Progenitor cell of endocrine pancreas (in vitro differentiated cells): ENCODE measurements at places on chromosomes 13 and 19. TPM values are rescaled to one million over a fixed set of nuclear protein-coding genes. Genes with fewer than 3 reads are reported as not detected.
A peak's percentile ranks its signal among the peaks of the same experiment; 100 is the strongest.

DNA sequence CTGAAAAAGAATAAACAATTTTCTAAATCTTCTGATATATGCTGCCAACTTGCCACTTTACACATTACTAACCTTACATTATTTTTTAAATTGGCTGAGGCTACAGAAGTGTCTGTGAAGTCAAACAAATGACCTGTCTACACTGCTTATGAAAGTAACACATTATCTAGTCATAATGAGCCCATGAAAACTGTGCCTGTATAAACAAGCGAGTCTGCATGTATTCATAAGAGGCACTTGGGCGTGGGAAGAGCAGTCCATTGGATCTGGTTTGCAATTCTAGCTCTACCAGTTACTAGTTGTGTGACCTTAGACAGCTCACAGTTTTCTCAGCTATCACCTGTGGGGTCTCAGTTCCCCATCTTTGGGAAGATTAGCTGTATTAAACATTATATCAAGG, 3.1 kb downstream of the VPS36 start:
- DNase-seq: no peak
- no peak overlapping the region for H3K27ac ChIP-seq
- peaks cover 14% of the 10 kb centered on the region for H3K4me1 ChIP-seq
- no peaks in the 10 kb centered on the region for H3K27me3 ChIP-seq
- no peak overlapping the region for H3K4me3 ChIP-seq

- no peak overlapping the region for H3K27ac ChIP-seq
- H3K4me3 ChIP-seq: no peak overlapping the region
- peaks cover 5% of the 10 kb centered on the region for H3K36me3 ChIP-seq
- H3K4me1 ChIP-seq: no peaks in the 10 kb centered on the region
- DNase-seq: no peak
Measured at GRCh38 chr19:58170860-58171259, 12.0 kb upstream of the ZNF274 start.

DNA sequence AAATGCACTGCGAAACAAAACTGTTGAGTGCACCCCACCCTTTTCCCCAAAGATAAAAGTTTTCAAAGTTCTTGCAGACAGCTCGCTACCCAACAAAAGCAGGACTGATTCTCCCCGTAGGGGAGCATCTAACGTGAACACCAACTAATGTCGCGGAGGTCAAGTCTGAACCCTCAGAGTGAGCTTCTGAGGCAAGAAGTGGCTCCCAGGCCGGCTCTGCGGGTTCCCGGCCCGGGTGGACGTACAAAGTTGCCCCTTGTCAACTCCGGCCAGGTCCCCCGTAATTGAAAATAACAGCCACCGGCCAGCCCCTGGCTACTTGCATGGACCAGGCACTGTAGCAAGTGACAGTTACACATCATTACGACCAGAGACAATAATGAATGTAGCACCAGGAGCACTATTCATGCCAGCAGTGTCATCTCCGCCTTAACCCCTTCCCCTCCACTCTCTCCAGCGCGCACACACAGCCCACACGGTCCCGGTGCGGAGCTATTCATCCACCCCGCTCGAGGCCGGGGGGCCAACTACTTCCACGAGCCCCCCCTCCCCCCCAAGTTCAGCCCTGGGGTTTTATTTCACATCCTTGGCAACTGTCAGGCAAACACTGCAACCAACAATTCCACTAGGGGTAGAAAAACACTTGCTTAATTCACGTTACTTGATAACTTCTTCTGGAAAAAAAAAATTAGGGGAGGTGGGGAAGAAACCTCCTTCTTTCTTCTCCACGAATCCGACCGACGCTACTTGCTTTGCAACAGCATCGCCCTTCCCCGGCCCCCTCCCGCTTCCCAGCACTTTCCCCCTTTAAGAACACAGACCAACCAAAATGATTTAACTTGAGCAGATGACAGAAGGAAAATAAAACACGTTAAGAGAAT, 1.2 kb downstream of the KLF12 start:
- H3K4me1 ChIP-seq: peaks cover 19% of the 10 kb centered on the region
- H3K27me3 ChIP-seq: no peaks in the 10 kb centered on the region
- H3K27ac ChIP-seq: peak overlapping the region; percentile 96
- peak overlapping the region; percentile 91 for H3K4me3 ChIP-seq

DNA sequence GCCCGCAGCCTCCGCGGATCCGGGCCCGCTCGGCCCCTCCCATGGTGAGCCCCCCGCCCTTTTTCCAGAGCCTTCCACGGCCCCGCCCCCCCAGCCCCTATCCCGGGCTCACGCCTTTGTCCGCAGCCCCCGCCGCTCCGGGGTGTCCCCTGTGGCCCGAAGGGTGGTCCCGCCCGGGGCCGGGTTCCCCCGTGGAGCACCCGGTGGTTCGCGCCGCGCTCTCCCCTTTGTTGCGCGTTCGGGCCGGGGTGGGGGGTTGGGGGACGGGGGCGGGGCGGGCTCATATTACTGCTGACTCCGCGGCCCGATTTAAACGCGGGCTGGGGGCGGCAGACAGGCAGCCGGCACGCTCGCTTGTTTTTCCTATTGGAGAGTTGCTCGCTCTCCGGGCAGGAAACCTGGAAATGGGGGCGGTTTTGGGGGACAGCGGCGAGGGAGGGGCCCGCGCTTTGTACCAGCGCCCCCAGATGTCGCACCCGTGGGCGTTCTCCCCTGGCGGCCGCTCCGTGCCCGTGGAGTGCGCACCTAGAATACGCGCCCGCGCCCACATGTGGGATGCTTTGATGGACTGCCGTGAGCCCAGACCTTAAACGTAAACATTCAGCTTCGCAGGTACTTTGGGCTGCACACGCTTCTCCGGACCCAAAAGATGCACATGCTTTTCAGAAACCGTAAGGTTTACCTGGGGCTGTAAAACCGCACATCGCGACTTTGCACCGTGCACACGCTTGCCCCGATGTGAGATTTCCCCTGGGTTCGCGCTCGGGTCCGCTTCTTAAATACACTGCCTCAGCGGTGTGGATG, 699 bp downstream of the PTOV1 start:
- no peaks in the 10 kb centered on the region for H3K27me3 ChIP-seq
- peaks cover 20% of the 10 kb centered on the region for H3K4me1 ChIP-seq
- peak overlapping the region; percentile 84 for H3K4me3 ChIP-seq
- peak; percentile 43 for DNase-seq

DNA sequence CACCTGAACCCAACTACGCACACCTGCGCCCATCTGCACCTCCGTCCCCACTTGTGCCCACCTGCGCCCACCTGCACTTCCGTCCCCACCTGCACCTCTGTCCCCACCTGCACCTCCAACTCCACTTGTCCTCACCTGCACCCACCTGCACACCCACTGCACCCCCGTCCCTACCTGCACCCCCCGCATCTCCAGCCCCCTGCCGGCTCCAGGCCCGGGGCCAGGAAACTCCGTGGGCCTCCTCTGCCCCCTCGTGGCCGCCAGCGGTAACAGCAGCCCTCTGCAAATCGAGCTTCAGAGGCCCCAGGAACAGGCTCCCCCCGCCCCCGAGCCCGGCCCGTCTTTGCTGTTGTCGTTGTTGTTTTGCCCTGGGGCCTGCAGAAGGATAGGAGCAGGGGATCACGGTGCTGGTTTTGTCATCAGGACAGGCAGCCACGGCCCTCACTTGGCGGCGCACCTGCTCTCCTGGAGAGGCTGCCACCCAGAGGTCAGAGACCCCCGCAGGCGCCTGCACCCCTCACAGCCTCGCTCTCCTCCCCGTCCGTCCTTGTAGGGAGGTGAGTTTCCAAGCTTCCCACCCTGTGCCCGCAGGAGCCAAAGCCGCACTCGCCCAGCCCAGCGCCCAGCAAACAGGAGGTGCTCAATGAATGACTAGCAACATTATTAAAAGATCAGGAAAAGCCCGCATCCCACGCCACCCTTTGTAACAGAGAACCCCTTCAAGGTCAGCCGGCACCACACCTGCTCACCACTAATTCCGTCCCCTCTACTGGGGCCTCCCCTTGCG, 65.4 kb downstream of the GNG7 start:
- peaks cover 4% of the 10 kb centered on the region for H3K27me3 ChIP-seq
- H3K4me1 ChIP-seq: peaks cover 9% of the 10 kb centered on the region
- peak; percentile 70 for DNase-seq
- peak overlapping the region; percentile 31 for H3K4me3 ChIP-seq
- no peaks in the 10 kb centered on the region for H3K36me3 ChIP-seq

- H3K4me3 ChIP-seq: no peak overlapping the region
- no peak for DNase-seq
- H3K4me1 ChIP-seq: peaks cover 11% of the 10 kb centered on the region
- peaks cover 2% of the 10 kb centered on the region for H3K36me3 ChIP-seq
Measured at GRCh38 chr13:45773236-45773635, 71.1 kb downstream of the CBY2 start.

The STAP2 gene
- 35.6 and 41.0 TPM in 2 replicates for total RNA-seq

DNA sequence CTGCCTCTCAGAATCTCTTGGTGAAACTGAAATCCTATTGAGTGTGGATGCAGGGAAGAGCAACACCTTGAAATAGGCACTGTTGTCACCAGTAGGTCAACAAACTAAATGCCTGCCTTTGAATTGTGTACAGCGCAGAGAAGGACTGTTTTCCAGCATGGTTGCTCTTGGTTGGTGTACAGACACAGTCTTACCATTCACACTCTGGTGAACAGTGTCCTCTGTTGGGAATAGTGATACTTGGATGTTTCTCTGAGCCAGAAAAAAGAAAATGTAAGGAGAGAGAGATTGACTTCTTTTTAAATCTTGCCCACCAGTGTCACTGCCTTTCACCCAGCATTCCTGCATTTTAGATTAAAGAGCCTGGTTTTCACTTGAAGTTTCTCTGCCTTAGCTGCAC, 179.7 kb downstream of the STK24 start:
- no peak overlapping the region for H3K4me3 ChIP-seq
- peaks cover 27% of the 10 kb centered on the region for H3K4me1 ChIP-seq
- peaks cover 33% of the 10 kb centered on the region for H3K36me3 ChIP-seq
- H3K27me3 ChIP-seq: no peaks in the 10 kb centered on the region

The PSG3 gene
- total RNA-seq: not detected in 2 replicates

The ZNF69 gene
- 36.0 and 39.0 TPM in 2 replicates for total RNA-seq

GRCh38 chr19:1189419-1189818, 15.4 kb upstream of the SBNO2 start:
- H3K27ac ChIP-seq: peak overlapping the region; percentile 23
- no peak overlapping the region for H3K4me3 ChIP-seq

GRCh38 chr13:58480061-58480460, 848.5 kb downstream of the PCDH17 start:
- no peak overlapping the region for H3K27ac ChIP-seq
- peaks cover 7% of the 10 kb centered on the region for H3K4me1 ChIP-seq
- peaks cover 1% of the 10 kb centered on the region for H3K36me3 ChIP-seq
- H3K27me3 ChIP-seq: no peaks in the 10 kb centered on the region

- DNase-seq: peak; percentile 90
- H3K36me3 ChIP-seq: peaks cover 21% of the 10 kb centered on the region
- peak within 1 kb of the TSS; percentile 99 for H3K27ac ChIP-seq
- H3K27me3 ChIP-seq: peaks cover 31% of the 10 kb centered on the region
- H3K4me3 ChIP-seq: peak within 1 kb of the TSS; percentile 97
Measured at GRCh38 chr19:44051650-44052402, at the start of gene ZNF223. ZNF223 (plus strand) TSS chr19:44052036; CDS start chr19:44055177, 3,141 bp downstream.

The ZNF490 gene
- 12.7 and 15.1 TPM in 2 replicates for total RNA-seq

- H3K27me3 ChIP-seq: no peaks in the 10 kb centered on the region
- H3K36me3 ChIP-seq: peaks cover 1% of the 10 kb centered on the region
- H3K4me3 ChIP-seq: peak overlapping the region; percentile 87
- DNase-seq: no peak
Measured at GRCh38 chr19:51594774-51595109, 23.7 kb downstream of the ZNF175 start.

DNA sequence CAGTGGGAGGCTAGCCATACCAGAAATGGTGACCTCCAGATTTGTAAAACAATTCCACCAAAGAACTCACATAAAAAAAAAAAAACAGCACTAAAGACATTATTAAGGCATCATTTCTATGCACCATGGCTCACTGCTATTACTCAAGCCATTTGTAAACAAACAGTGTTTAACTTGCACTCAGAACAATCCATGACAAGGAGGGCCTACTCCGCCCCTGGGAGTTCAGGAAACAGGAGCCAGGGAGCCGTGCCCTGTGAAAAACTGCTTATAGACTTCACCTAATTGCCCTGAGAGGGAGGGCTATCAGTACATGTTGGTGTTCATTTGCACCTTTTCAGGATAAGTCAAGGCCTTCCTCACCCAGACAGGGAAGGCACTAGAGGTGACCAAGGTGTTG, 103.2 kb downstream of the ZNF429 start:
- H3K27me3 ChIP-seq: no peaks in the 10 kb centered on the region
- H3K4me3 ChIP-seq: no peak overlapping the region
- no peak for DNase-seq
- H3K27ac ChIP-seq: peak overlapping the region; percentile 37
- H3K36me3 ChIP-seq: no peaks in the 10 kb centered on the region

DNA sequence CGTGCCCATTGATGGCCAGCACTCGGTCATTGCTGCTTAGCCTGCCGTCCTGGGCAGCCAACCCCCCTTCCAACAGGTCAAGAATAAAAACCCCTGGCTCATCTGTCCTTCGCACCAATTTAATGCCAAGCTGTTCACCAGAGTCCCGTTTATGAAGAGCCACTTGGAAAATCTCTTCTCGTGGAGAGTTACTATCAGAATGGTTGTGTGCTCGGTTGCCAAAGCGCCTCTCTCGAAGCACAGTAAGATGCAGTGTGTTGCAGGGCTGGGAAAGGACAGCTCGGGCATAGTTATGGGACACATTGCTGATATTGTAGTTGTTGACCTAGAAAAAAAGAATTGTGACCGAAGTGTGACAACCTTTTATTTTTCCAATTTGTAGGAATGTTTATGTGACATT, 57.9 kb downstream of the LNX2 start:
- peaks cover 6% of the 10 kb centered on the region for H3K36me3 ChIP-seq
- no peaks in the 10 kb centered on the region for H3K4me1 ChIP-seq
- DNase-seq: no peak

DNA sequence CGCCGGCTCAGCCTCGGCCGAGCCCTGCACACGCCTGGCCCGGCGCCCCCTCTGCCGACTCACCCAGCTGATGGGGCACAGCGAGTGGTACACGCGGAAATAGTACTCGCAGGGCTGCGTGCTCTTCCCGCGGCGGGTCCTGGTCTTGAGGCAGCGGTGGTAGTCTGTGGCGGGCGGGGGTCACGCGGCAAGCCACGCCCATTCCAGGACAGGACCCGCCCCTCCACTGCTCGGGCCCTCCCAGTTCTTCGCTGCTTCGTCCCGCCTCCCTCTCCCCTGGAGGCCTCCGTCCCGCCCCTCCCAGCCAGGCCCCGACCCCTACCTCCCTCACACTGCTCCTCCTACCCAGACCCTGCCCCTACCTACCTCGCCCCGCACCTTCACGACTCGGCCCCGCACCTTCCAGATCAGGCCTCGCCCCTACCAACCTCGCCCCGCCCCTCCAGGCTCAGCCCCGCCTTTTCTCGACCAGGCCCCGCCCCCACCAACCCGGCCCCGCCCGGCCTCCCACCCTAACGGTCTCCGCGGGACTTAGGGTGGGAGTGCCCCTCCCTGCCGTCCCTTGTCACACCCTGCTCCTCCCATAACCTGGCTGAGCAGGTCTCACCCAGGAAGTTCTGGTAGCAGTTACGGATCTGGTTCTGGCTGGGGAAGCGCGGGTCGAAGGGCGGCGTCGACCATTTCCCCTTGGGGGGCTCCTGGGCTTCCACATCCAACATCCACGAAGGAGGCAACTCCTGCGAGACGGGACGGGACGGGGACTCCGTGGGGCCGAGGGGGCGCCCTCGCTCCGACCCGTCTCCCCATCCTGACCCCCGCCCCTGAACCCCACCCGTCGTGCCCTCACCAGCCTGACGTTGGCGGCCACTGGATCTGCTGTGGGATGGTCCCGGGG, 469 bp downstream of the COX6B2 start:
- H3K36me3 ChIP-seq: no peaks in the 10 kb centered on the region
- peak overlapping the region; percentile 42 for H3K4me3 ChIP-seq
- H3K4me1 ChIP-seq: no peaks in the 10 kb centered on the region
- no peak for DNase-seq
- H3K27ac ChIP-seq: no peak overlapping the region
- peaks cover 75% of the 10 kb centered on the region for H3K27me3 ChIP-seq
